Naive thymus-derived CD4-positive, alpha-beta T cell (primary cell): ENCODE measurements at places on chromosomes 12 and 14.

DNA sequence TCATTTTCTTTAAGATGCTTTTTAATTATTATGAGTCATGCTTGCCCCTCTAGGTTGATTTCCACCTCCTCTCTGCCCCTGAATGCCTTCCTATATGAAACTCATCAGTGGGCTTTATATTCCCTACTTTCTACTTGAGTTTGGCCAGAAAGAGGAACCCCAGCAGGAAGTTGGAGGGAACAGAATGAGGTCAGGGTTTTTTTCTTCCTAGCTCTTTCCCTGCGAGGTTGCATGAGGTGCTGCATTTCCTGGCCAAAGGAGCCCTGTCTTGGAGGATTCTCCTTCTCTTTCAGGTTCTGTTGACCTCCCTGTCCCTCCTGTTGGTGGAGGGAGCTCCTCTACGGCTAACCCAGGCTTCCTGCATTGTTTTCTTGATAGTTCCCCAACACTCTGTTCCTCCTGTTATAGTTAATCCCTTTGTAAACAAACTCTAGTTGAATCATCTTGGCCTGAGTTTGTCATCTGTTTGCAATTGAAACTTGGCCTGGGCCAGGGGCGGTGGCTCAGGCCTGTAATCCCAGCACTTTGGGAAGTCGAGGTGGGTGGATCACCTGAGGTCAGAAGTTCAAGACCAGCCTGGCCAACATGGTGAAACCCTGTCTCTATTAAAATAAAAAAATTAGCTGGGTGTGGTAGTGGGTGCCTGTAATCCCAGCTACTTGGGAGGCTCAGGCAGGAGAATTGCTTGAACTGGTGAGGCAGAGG, 15.3 kb upstream of the SPIC start:
- DNase-seq: no peak

DNA sequence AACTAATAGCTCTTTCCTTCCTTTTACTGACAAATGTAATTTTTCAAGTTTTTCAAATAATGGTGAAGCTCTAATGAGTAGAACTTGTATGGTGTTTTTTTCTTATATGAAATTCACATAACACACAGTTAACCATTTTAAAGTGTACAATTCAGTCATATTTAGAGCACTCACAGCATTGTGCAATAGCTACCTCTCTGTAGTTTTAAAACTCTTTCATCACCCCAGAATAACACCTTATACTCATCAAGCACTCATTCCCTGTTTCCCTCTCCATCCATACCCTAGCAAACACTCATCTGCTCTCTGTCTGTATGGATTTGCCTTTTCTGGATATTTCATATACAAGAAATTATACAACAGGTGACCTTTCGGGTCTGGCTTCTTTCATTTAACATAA, 207.9 kb upstream of the SLC38A2 start:
- no peak for DNase-seq

- no peak for DNase-seq
These were observed 163.1 kb downstream of the CACNA1C start for GRCh38 chr12:2215709-2216560.

- DNase-seq: no peak
These were observed 288.6 kb downstream of the PDZRN4 start for GRCh38 chr12:41476499-41477439.

GRCh38 chr12:5913387-5913786, 31.7 kb downstream of the ANO2 start:
- DNase-seq: no peak

GRCh38 chr14:96204151-96205058, at the start of gene BDKRB2:
BDKRB2 (plus strand) TSS chr14:96204839; CDS start chr14:96237108, 32,269 bp downstream.
- no peak for DNase-seq

DNA sequence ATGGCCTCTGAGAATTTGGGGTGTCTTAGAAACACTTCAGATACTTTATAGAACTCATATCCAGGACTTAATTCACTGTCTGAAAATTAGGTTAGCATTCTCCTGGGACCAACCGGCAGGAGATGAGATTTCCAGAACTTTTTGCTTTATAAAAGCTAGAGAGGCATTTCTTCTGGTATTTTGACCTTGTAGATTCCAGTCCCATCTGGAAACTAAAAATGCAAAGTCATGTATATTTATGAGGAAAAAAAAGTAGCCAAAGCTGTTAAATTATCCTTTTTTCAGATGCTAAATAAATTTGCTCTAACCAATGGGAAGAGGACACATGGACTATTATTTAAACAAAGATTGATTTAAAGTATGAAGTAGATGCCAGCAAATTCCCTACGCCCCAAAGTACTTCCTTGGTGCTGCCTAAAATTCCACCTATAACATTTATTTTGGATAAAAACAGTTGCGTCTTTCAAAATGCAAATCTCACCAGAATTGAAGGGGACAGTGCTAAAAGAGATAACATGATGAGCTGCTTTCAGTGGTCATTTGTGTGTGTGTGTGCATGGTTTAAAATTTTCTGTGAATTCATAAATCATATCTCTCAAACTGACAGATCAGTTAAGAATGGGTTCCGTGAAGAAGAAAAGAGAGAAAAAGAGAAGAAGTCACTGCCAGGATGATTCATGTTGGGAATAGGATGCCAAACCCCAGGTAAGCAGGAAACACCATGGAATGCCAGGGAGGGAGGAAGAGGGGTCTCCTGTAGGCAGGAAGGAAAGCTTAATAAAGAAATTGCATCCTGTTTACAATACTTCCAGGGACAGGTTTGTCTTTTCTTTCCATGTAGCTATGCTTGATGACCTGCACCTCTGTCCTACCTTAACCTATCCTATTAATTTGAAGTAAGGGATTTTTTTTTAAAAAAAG, 97.7 kb upstream of the RGS6 start:
- no peak for DNase-seq

DNA sequence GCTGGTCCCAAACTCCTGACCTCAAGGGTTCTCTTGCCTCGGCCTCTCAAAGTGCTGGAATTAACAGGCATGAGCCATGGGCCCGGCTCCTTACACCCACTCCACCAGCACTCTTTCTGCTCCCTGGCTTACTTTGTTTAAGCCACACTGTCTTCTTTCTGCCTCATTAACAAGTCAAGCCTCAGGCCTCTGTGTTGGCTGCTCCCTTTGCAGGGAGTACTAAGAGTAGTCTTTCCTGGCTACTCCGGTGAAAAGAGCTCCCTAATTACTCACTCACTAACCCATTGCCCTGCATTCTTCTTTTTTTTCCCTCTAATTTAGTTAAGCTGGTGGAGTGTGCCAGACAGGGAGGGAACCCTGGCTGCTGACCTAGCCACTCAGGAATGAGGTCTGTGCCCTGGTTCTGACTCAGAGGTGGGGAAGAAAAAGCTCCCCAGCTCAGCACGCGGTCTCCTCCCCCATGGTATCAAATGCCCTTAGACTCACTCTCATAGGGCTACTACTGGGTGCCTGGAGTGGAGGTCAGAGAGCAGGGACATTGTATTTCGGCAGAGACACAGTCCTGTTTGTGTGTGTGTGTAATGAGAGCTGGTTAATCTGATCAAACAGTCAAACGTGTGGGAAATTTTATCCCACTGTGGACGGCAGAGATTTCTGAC, 19.8 kb downstream of the GALNT6 start:
- no peak for DNase-seq
